ENCODE measurements at places on chromosomes 7 and 10.

GRCh38 chr7:143331179-143331801, 15.4 kb downstream of the CLCN1 start:
- peak; percentile 41 for DNase-seq

- DNase-seq = no peak
These were observed 10.2 kb downstream of the CYP26A1 start for GRCh38 chr10:93083743-93084539.

- no peak for DNase-seq
These were observed 9.2 kb downstream of the SGMS1 start for GRCh38 chr10:50614444-50615137.

GRCh38 chr7:43559171-43559945, 23.6 kb upstream of the STK17A start:
- no peak for DNase-seq

GRCh38 chr10:79397575-79398303, 47.7 kb downstream of the ZCCHC24 start:
- no peak for DNase-seq

- no peak for DNase-seq
These were observed 20.0 kb downstream of the ZNF786 start for GRCh38 chr7:149070372-149071125.

GRCh38 chr7:117907049-117907640, 33.9 kb upstream of the CTTNBP2 start:
- no peak for DNase-seq

DNA sequence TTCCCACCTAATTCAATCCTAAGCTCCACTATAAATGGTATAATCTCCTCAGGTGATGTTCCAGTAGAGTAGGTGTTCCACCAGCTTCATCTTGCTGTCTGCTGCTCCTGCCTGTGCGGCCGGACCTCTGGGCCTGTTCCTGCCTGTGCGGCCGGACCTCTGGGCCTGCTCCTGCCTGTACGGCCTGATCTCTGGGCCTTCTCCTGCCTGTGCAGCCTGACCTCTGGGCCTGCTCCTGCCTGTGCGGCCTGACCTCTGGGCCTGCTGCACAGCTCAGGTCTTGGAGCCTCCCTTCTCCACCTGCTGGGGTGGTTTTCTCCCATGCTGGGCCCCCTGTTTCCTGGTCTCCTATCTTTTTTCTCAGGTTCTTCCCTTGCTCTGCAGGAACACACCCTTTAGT, 117.8 kb downstream of the USP6NL start:
- no peak for DNase-seq

GRCh38 chr7:44994877-44995554, 5.0 kb upstream of the CCM2 start:
- DNase-seq = no peak

DNA sequence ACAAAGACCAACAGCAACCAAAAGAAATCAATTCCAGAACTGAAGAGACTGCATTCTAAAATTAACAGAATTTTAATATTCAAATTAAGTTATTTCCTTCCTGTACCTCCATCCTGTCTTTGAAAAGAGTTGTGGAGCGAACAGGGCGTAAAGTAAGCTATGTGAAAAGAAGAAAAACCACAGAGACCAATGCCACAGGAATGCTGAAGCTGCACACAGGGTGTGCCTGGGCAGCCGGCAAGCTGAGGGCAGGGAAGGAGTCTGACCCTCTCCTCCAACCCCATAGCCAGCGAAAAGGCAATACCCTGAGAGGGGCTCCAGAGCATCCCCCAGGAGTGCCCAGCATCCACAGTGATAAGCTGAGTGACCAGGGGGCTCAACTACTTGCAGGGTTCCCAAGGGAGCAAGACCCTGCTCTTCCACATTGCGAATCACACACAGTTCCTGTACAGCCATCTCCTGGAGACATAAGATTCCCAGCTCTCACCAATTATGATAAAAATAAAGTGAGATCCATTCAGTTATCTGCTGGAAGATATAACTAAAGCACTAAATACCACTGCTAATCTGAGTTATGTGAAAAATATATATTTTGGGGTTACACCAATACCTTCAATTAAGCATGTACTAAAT, 93.8 kb downstream of the PARD3 start:
- no peak for DNase-seq

DNA sequence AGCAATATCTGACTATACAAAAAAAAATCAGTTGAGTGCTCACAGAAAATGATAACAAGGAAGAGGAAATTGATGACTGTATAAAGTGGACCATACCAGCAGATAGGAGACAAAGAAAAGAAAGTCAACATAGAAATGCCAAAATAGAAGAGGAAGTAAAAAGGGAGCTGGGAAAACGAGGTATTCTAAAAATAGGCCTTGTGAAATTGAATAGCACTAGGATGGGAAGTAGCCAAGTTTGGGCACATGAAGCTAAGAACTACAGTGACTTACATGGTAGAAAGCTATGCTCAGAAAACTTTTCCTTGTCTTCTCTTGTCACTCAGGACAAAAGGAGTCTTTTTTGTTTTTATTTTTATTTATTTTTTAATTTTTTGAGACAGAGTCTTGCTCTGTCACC, 76.2 kb upstream of the APBB1IP start:
- no peak for DNase-seq

- peak; percentile 49 for DNase-seq
These were observed 2.6 kb upstream of the MYPN start for GRCh38 chr10:68106656-68107055.

DNA sequence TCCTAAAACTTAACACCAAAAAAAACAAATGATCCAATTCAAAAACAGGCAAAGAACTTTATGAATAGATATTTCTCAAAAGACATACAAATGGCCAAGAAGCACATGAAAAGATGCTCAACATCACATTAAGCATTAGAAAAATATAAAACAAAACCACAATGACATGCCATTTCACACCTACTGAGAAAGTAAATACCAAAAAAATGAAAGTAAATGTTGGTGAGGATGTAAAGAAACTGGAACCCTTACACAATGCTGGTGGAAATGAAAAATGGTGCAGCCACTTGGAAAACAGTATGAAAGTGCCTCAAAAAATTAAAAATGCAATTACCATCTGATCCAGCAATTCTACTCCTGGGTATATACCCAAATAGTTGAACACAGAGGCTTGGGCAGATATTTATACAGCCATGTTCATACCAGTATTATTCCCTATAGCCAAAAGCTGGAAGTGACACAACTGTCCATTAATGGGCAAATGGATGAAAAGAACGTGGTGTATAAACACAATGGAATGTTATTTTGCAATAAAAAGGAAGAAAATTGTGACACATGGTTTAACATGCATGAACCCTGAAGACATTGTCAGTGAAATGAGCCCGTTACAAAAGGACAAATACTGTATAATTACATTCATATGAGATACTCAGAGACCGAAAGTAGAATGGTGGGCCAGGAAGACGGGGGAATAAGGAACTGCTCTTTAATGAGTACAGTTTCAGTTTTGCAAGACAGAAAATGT, 89.0 kb downstream of the JMJD1C start:
- DNase-seq = no peak

- no peak for DNase-seq
These were observed 117.9 kb upstream of the TMEM168 start for GRCh38 chr7:112908086-112908485.

DNA sequence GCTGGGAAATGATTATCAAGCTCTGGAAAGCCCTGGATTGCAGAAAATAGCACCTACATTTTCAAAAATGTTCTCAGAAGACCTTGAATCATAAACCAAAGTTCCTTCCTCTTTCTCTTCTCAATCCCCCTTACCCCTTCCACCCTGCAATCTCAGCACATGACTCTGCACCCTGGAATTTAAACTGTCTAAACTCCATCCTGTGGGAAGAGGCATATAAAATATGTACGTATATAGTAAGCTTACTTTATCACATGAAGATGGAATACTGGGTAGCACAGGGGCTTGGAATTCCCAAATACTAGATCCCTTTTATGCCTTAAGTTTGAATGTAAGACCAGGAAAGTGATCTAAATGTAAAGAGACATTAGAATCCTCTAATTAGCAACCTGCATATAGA, 7.7 kb downstream of the AGMO start:
- DNase-seq = no peak

- DNase-seq = no peak
These were observed 12.6 kb upstream of the BET1 start for GRCh38 chr7:94016786-94017185.

DNA sequence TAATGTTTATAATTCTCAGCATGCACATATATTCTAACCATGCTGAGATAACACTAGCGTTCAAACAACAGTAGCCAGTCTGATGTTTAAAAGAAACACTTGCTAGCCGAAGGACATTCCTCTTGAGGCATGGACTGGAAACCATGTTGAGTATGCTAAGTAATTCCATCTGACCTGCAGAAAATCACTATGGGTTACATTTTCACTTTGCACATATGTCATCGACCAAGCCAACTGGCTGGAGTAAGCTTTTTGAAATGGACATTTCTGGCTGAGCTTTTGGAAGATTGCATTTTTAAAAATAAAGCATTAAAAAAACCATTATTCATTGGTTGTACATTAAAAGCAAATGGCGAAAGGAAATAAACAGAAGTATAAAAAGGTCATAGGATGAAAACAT, 88.2 kb downstream of the BBS9 start:
- no peak for DNase-seq

DNA sequence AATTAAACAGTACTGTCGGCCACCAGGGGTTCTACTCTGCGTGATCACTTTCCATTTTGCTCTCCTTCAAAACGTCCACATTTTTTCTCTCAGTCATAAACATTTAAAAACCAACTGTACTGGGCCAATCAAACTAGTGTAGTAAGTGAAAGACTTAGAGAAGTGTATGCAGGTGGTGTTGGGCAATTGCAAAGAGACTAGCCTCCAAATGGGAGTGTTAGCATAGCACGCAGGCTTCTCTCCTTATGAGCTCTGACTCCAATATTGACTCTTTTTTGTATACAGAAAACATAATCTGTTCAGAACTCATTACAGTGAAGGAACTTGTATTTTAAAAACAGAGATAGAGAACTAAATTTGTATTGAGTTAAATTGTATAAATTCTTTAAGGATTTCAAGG, 150.6 kb downstream of the SDK1 start:
- DNase-seq = no peak

DNA sequence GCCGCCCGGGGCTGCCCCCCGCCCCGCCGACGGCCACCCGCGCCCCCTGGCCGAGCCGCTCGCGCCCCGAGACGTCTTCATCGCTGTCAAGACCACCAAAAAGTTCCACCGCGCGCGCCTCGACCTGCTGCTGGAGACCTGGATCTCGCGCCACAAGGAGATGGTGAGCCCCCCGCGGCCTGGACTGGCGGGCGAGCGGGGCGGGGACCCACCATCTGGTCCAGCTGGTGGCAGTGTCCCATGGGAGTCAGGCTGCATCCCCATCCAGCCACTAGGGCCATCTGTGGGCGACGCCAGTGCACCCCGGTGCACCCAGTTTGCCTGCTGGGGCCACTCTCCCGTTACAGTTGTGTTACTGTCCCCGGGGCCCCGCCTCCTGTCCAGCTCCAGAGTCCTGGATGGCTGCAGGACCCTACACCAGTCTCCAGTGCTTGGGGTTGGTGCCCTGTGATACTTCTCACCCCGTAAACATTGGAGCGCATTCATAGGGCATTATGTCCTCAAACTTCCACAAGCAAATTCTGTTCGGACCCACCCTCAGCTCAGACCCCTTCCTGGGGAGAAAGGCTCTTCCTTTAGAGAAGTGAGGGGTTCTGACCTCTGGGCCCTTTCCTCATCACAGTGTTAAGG, 672 bp downstream of the LFNG start:
- DNase-seq = no peak

GRCh38 chr10:1736144-1736971, 967 bp downstream of the ADARB2 start:
- no peak for DNase-seq

DNA sequence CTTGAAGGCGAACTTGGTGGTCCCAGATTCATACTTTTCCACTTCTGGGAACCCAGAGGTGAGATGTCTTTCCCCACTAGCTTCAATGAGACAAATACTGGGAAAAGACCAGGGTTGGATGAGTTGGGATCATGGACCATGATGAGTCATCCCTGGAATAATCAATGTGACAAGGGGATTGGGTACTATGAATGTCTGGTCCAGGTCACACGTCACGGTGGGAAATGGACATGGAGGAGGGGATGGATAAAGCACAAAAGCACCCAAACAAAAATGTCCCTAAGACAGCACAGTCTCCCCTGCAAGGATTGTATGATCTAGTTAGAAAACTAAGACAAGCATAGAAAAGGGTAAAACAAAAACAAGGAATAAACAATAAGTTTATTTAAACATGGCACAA, 12.4 kb upstream of the SORBS1 start:
- DNase-seq = no peak

- DNase-seq = no peak
These were observed 46.3 kb upstream of the ELFN1 start for GRCh38 chr7:1623810-1624209.

GRCh38 chr7:24025094-24025493, 258.9 kb upstream of the NPY start:
- DNase-seq = peak; percentile 55

DNA sequence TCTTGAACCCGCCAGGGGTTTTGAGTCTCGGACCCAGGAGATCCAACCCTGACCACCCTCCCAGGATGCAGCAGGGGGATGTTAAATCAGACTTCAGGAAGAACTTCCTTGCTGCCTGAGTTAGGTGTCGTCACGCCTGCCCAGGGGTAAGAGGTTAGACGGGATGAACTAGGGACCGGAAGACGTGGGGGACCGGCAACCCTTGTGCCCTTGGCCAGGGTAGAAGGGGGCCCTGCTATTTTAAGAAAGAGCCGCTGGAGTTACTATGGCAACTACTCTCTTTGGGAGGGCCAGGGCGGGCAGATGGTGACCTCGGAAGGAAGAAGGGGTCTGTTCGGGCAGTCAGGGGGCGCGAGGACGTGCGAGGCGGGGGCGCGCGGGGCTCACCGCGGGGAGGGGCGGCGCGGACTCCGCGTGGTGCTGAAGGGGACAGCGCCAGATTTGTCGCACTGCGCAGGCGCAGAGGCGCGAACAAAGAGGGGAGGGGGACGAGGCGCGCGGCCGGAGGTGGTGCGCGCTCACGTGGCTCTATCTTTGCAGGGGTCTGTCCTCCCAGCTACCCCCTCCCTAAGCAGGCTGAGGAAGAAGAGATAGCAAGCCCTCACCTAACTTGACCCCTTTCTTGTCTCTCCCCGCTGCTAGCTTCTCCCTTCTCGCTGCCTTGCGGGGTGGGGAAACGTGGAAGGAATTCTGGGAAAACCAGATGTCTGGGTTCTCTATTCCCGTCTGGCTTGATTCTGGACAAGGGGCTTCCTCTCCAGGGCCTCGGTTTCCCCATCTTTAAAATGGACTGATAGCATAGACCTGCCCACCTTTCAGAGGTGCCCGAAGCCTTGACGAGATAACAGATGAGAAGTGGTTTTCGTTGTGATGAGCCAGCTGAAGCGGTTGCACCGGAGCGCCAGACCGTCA, 940 bp upstream of the PSD start:
- no peak for DNase-seq

GRCh38 chr10:121527690-121528089, 70.6 kb downstream of the FGFR2 start:
- DNase-seq = no peak

GRCh38 chr7:29122081-29122480, 24.3 kb downstream of the CPVL start:
- DNase-seq = no peak

Measured in smooth muscle cell of the brain vasculature (primary cell).